IPS DF 19.7 (cell line): ENCODE measurements at places on chromosomes 3 and 15.

DNA sequence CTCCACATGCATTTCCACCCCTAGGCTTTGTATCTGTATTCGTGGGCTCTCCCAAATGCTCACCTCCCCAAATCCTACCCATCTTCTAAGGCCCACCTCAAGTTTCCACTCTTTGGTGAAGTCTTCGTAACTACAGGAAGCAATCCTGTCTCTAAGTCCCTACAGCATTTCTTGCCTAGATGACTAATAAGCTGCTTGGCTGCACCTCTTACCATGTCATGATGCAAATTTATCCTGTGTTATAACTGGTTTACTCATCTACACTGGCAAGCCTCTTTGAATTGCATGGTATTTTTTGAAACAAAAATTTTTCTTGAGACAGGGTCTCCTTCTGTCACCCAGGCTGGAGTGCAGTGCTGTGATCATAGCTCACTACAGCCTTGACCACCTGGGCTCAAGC, 73.3 kb downstream of the SETMAR start:
- no peak for DNase-seq

GRCh38 chr3:169288553-169288952, 375.0 kb downstream of the MECOM start:
- no peak for DNase-seq

DNA sequence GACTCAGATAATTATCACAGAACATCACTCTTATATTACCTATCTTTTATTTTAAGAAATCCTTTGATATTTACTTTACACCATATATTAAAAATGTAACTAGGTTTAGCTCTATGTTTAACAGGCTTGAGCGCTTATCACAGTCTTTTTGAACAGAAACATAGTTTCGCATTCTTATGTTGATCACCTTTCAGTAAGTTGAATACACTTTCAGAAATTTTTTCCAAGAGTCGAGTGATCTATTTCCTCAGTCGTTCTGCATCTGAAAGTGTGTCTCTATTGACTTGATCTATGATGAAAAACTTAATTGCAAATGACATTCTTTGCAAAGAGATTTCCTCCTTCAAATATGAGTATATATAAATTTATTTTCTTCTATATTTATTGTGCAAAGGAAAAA, 516.6 kb upstream of the KCNMB2 start:
- DNase-seq = no peak

DNA sequence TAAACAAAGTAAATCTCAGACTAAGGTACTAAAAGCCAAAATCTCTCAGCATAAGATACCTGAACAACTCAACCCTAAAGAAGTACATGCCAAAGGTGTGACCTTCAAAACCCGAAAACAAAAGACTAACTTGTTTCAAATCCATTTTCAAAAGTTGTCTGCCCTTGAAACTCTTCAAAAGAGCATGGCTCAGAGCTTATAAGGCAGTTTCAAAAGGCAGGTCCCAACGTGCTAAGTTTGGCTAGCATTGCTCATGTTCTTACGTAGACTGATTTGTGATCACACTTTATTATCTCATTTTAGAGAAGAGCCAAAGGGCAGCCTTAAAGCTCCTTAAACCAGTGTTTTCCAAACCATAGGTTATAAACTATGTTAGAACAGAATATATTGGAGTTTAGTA, 112.2 kb downstream of the FEZF2 start:
- DNase-seq = no peak
